HuH-7.5 (cell line): ENCODE measurements at places on chromosomes 1 and 21.

DNA sequence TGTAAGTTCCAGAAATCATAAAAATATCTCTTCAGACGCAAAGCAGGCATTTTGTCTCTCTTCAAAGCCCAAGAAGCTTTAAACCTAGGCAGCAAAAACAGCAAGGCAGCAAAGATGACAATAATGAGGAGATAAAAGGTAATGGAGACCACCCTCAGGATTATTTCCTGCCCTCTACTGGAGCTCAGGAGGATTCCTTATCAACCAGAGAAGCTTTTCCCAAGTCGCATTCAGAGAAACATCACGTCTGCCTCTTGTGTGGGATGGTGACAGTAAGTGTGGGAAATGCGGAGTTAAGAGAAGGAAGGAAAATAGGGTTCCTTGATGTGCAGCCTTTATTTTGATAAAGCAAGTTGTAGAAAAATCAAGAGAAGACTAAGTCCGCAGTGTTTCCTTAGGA, 365.8 kb downstream of the RGS7 start:
- no peak for DNase-seq

- DNase-seq: no peak
Observed at GRCh38 chr1:12657060-12657884, 13.4 kb downstream of the AADACL4 start.

- no peak for DNase-seq
Observed at GRCh38 chr21:45818904-45819285, 162.7 kb upstream of the COL6A1 start.

GRCh38 chr1:7386226-7387052, 384.7 kb upstream of the VAMP3 start:
- no peak for DNase-seq

GRCh38 chr1:114457675-114458236, 53.2 kb downstream of the TRIM33 start:
- no peak for DNase-seq
